ENCODE measurements at places on chromosomes 1 and 21.

DNA sequence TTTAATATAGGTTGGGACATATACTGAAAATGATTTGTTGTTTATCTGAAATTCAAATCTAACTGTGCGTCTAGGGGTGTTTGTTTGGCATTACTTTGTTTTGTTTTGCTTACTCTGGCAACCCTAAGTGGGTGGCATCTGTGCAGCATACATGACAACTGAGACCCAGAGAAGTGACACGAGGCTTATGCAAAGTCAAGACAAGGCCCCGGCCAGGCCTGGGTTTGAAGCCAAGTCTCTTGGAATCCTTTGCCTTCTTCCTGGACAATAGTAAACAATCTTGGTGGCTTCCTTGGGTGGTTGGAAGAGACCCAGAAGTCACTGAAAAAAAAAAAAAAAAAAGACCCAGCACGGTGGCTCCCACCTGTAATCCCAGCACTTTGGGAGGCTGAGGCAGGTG, 197.6 kb upstream of the TMEM51 start:
- no peak for DNase-seq

DNA sequence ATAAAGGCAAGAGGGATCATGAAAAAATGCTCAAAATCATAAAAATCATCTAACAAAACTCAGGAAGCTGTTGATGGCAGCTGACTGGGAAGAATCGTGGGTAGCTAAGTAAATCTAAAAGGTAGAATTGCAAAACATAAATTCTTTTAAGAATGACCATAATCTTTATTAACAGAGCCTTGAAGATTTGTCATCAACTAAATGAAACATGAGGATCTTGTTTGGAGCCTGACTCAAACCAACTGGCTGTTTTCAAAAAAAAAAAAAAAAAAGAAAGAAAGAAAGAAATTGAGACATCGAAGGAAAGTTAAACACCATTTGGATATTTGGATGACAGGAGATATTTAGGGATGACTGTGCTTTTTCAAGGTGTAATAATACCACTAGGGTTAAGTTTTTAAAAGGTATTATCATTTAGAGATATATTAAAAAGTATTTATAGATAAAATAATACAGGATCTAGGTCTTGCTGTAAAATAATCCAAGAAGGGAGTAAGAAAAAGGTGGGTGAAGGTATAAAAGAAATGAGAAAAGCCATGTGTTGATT, 48.6 kb downstream of the CD34 start:
- no peak for DNase-seq

DNA sequence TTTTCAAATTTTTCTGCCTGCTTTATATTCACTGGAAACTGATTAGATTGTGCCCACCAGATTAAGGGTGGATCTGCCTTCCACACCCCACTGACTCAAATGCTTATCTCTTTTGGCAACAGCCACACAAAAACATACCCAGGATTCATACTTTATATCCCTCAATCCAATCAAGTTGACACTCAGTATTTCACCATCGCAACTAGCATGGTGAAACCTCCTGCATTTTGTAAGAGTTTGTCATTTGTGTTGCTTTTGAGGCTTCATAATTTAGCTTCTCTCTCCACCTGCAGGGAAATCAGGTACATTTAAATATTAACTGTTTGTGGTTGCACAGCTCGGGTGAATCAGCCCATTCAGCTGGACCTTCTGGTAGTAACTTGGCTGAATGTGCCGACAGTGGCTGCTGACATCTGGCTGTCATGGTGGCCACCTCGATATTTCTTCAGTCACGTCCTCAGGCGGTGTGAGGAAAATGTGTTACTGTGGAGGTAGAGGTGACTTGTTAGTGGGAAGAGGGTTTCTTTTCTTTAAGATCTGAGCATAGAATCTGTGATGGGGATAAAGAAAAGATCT, 224.0 kb downstream of the PTBP2 start:
- no peak for DNase-seq

DNA sequence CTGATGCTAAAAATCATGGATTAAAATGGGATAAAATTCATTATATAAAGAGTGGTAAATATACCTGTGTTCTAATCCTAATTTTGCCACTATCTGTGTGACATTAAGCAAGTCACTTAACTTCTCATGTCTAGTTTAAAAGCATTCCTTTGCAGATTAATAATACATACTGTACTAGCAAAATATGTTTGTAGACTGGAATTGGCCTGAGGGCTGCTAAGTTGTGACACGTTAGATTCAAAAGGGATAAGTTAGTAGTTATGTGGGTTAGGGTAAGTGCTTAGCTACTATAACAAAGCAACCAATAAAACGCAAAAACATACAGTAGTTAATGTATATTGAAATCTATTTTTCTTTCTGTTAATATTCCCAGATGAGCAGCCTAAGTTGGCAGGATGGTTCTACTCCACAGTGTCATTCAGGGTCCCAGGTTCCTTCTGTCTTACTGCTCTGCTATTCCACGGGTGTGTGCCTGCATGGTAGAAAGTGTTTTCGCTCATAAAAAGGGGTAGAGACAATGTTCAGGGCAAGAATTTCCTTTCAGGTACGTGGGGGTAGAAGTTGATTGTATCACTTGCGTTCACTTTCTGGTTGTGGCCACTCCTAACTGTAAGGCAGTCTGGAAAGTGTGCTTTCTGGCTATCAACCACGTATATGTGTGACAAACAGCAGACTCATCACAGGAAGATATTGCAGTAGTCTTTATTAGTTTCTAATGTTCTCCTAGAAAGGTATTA, 239.8 kb downstream of the NFIA start:
- no peak for DNase-seq

GRCh38 chr1:190507357-190507756, 29.7 kb upstream of the BRINP3 start:
- DNase-seq, result no peak

DNA sequence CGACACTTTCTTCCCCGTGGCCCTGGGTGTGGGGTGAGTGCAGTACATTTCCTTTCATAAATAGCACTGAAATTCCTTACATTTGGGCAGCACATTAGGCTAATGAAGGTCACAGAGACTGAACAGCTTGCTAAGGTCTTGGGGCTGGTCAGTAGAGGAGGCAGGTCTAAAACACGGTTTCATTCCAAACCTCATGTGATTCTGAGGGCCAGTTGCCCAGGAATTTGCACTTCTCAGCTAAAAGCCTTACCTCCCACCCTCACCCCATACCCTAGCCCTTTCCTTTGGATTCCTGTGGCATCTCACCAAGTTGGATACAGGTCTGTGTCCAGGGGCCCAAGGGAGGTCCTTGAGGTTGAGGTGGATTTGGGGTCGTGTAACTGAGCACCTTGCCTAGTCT, 147.8 kb upstream of the CD34 start:
- DNase-seq, result no peak

DNA sequence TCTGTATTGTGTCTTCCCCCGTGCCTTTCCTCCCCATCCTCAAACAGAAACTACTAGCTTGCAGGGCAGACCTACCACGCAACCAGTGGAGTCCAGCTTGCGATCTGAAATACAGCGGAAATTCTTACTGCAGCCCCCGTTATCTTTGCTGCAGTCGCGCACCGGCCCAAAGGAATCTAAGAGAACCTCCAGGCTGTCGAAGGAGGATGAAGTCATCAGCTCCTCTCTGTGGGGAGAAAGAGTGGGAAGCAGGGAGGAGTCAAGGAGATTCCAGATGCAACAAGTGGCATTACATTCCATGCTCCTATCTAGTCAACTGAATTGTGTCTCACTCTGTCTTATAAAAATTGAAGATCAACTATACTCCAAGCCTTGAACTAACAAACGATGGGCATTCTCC, 206.9 kb downstream of the ASTN1 start:
- DNase-seq, result no peak

DNA sequence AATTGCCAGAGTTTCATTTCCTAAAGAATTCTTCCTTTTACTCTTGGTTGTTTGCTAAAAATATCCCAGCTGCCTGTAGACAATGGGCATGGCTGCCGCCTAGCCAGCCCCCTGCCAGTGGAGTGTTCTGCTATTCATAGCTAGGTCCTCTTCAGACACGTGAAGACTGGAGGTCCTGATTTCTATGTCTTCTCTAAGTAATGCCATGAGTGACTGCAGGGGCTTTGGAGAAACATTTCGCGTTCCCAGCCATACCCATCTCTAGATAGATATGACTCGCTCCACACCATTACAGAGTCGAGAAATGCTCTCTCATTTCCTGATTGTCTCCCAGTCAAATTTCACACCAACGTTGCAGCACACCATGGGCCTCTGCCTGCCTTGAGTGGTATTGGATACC, 99.5 kb upstream of the BACE2 start:
- no peak for DNase-seq

DNA sequence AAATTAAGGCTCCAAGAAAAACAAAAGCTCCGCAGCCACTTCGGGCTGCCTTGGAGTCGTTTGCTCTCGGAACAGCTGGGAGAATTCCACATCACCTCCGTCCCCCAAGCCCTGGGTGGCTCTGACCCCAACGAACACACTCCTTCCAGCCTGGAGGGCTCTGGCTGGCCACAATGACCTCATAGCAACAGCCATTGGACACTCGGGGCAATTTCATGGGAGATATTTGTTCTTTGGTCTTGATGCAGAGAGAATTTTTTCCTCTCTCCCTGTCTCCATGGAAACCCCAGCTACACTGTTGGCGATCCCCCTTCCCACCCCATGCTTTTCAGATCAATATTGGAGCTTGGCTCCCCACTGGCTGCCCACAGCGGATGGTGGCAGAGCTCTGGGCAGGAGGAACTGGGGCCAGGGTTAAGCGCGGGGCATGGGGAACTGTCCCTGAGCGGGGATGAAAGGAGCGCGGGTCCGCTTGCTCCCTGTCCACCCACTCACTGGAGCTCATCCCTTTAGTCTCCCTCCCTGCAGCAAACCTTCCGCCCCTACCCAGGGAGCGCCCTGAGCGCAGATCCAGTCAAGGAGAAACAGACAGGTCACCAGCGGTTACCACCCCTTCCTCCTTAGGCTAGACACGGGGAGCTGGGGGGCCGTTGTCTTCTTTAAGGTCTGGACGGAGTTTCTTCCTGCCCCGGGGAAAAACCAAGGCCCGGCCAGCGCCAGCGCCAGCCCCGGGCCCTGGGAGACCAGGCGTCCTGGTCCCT, 1.2 kb downstream of the WNT4 start:
- DNase-seq, result no peak

DNA sequence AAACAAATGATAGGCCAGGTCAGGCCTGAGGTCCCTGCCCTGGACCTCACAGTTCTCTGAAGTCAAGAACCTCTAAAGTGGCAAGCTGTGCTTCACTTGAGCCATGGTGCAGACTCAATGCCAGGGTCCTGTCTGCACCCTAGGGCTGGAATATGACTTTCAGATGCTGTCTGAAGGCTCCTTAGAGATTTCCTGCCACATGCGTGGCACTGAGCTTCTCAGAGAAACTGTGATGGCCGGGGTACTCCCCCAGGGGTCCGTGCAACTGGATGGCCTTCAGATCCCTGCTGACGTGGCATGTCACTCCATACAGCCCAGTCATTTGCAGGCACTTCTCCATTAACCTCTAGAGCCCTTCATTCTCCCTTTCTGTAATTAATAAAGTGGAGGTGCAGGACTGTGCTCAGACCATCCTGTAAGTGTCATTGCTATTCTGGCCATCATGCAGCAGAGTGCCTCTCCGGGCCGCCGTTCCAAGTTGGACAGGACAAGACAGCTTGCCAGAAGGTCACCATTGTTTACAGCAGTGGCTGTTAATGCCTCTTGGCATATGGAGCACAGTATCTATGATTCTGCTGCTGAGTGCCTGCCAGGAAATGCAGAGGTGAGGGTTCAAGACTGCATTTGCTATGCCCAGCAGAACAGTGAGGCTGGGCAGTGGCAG, 205.1 kb upstream of the COA6 start:
- no peak for DNase-seq

GRCh38 chr1:174005032-174005431, 17.1 kb downstream of the RC3H1 start:
- peak; percentile 14 for DNase-seq

- DNase-seq, result no peak
Measured at GRCh38 chr1:230424391-230425251, 1.5 kb downstream of the PGBD5 start.

- no peak for DNase-seq
Measured at GRCh38 chr1:53576381-53576801, 117.2 kb downstream of the DMRTB1 start.

GRCh38 chr1:168887381-168887780, 158.4 kb upstream of the DPT start:
- DNase-seq, result no peak

- no peak for DNase-seq
Measured at GRCh38 chr1:234586304-234586703, 23.7 kb downstream of the IRF2BP2 start.

GRCh38 chr1:75613916-75614315, 3.0 kb upstream of the SLC44A5 start:
- DNase-seq, result no peak
